ENCODE measurements at places on chromosomes 13 and 19. TPM values are rescaled to one million over a fixed set of nuclear protein-coding genes. Genes with fewer than 3 reads are reported as not detected.

DNA sequence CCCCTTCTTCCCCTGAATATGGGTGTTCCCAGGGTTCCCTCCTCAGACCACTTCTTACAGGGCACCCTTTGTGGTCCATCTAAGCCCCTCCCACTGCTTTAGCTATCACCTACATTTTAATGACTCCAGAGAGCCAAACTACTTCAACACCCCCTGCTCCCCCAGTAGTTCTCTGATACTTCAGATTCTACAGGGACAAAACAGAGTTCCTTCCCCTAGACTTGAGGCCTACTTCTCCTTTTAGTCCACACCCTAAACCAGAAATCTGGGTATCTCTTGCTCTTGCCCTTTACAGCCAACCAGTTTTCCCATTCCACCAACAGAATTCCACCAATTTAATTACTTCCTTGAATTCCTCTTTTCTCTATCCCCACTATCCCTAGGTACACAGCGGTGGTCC, 107.2 kb downstream of the KCNRG start:
- no peak for DNase-seq

GRCh38 chr19:53875602-53876325, 6.2 kb upstream of the PRKCG start:
- no peak for DNase-seq

DNA sequence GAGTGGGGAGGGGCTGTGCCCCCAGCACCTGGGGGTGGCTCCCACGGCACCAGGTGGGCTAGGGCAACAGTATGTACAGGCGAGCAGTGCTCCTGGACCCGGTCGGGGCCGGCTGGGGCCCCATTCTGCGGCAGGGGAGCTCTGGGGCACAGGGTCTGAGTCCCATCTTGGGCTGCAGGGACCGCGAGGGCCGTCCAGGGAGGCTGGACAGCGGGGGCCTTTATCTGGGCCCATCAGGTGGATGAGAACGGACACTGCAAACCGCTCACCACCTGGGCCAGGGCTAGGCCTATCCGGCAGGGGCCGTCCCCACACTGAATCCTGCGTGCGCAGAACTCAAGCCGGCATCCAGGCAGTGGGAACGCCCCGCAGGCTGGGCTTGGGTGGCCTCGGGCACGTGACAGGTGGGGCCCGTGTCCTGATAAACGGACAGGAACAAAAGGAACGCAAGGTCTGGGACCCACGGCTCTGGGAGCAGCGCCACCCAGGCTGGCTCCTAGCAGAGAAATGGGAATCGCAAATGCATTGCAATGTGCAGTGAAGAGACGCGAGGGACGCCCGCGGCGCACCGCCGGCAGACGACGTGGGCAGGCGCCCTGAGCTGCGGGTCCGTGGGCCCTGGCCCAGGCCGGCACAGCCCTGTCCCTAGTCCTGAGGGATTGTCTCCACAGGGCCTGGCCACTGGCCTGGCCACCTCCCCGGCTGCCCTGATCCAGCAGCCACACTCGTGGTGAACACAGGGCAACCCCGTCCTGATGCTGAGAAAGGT, 29.7 kb downstream of the BTBD2 start:
- no peak for DNase-seq

DNA sequence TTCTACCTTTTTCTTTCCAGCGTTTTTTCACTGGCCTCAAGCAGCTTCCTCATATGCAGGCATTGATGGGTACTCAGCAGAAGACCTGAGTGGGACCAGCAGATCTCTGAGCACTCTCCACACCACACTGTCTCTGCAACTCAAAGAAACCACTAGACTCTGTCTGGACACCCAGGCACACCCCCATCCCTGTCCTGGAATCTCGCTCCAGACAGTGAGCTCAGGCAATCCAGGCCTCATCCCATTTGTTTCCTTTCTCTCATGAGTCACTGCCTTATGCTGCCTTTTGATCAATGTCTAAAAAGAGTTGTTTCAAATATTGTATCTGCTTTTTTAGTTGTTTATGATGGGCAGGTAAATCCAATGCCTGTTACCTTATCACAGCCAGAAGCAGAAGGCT, 19.7 kb upstream of the POP4 start:
- DNase-seq: peak; percentile 31

- no peak for DNase-seq
Measured at GRCh38 chr19:6065685-6066374, 44.5 kb downstream of the RFX2 start.

DNA sequence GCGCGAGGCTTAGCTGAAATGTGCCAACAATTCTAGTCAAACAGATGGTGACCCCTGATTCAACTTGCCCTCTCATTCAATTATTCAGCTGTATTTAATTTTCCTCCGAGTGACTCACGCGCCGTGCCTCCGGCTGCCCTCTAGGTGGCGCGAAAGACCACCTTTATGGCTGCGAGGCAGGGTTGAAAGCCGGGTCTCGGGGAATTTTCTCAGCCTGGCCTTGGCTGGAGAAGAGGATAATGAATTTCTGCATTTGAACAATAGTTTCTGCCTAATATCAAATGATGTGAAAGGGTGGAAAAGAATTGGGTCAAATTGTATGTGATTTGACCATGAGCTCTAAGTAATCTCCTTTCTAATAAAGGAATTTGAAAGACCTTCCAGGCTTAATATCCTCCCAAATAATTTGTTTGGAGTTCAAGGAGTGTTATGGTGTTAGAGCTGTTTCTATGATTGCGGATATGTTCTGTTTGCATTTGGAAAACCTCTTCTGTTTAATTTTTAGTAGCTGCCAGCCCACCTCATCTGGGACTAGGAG, 310.9 kb downstream of the ZNF536 start:
- DNase-seq: peak; percentile 81

- DNase-seq: peak; percentile 93
Measured at GRCh38 chr19:18514800-18515682, 6.8 kb downstream of the ELL start.

CASP14 gene
- total RNA-seq: not detected

NALCN gene
- 2.3 TPM for total RNA-seq

UBE2M gene
- total RNA-seq: 111 TPM

CACNG7 gene
- not detected for total RNA-seq

CNFN gene
- total RNA-seq: 0.67 TPM

ZNF85 gene
- 3.5 TPM for total RNA-seq

GRK1 gene
- 0.48 TPM for total RNA-seq

HIPK4 gene
- total RNA-seq: 0.08 TPM

Data from cardiac septum (tissue), 1 donor.